ENCODE measurements at places on chromosomes 3 and 15.

DNA sequence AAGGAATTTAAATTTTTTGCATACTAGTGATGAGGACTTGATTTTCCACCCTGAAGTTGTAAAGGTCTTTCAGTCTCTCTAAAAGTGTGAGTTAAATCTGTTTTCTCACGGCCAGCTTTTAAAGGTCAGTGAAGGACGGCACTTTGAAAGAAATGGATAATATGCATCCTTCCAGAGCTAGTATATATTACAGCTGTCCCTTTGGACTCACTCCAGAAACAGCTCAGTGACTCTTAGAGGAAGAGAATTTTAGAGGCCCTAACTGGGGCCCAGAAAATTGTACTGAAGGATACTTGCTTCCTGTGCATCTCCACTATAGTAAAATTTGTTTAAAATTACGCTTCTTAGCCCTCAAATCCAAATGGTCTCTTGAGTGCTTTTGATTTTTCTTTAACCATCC, 41.6 kb downstream of the PIK3CA start:
- DNase-seq = no peak

GRCh38 chr3:126540951-126541627, 17.1 kb downstream of the CHST13 start:
- DNase-seq = no peak

- DNase-seq = no peak
These were observed 28.8 kb upstream of the TMEM115 start for GRCh38 chr3:50388016-50388719.

- DNase-seq = peak; percentile 79
These were observed at the start of gene ZNF197 for GRCh38 chr3:44624749-44625480. TSS of gene ZNF197 (plus strand) at chr3:44625036. CDS start at chr3:44629155, 4,119 bp downstream.

- peak; percentile 81 for DNase-seq
These were observed 42.5 kb downstream of the MCF2L2 start for GRCh38 chr3:183385698-183386613.

DNA sequence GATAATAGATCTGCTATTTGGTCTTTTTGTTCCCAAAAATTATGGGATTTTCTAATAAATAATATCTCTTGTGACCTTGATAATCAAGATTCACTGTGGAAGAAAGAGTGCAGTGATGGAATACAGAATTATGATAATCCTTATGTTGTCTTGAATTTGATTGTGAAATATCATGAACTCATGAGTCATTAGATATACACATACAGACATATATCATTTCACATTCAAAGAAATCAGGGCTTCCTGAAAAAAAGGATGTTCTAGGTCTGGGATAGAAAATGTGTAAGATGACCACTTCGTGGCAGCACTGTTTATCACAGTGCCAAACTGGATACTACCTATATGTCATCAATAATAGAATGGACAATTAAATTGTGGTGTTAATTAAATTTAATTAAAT, 97.7 kb downstream of the DPH6 start:
- DNase-seq = no peak

GRCh38 chr3:176992978-176993377, 204.3 kb downstream of the TBL1XR1 start:
- no peak for DNase-seq

- no peak for DNase-seq
These were observed 9.6 kb downstream of the SQOR start for GRCh38 chr15:45644437-45644836.

GRCh38 chr3:62318752-62319569, 54.4 kb downstream of the FEZF2 start:
- peak; percentile 86 for DNase-seq

GRCh38 chr3:81198756-81199155, 562.7 kb downstream of the GBE1 start:
- DNase-seq = no peak

DNA sequence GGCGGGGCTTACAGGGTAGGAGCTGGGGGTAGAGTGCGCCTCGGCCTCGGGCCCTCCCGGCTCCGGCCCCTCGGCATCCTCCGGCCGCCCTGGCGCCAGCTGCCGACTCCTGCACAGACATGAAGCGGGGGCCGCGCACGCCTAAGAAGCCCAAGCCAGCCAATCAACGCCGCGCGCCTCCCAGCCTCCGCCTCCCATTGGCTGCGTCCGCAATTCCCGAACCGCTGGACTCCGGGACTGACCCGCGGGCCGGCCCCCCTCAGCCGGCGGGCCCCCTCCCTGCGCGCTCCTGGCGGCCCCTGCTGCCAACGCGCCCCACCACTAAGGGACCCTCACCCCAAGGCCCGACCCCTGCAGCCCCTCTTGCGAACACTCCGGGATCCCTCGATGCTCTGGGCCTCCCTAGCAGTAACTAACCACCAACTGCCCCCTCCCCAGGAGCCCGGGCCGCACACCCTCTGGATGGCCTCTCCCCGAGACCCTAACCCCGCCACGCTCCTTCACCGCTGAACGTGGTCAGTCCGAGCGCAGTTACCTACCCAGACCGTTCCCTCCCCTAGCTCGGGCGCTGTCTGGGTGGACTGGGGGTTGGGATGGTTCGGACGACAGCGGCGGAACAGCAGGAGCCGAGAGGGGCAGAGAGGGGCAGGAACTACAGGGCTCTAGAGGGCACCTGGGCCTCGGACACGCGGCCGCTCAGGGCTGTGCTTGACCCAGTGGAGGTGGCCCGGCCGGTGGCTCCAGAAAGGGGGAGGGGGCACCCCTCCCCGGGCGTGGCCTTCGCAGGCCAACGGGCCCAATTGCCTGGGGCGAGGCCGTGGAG, 5.0 kb downstream of the GATA2 start:
- DNase-seq = peak; percentile 44

GRCh38 chr3:187290503-187290902, 1.0 kb downstream of the MASP1 start:
- DNase-seq = no peak

- peak; percentile 30 for DNase-seq
These were observed 15.3 kb upstream of the HERC1 start for GRCh38 chr15:63848879-63849551.
